ENCODE measurements at places on chromosomes 3 and 15. TPM values are rescaled to one million over a fixed set of nuclear protein-coding genes. Genes with fewer than 3 reads are reported as not detected.

- DNase-seq: no peak
Observed at GRCh38 chr3:111763001-111763471, 96.0 kb upstream of the PHLDB2 start.

DNA sequence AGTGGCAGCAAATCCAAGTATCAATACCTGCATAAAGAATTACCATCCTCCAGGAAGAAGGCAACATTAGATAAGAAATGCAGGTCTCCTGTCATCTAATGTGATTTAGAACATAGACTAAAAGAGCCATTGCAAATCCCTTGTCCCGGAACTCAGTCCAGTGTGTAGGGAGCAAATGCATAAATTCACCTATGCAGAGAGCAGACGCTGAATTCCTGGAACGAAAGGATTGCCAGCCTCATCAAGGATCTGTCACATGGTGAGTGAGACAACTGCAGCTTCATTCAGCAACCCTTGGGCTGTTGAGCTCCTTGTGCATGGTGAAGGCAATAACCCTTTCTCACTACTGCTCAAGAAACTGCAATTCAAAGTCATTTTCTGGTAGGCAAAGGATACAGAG is 696.8 kb upstream of the CFAP20DC start:
- DNase-seq: no peak

DNA sequence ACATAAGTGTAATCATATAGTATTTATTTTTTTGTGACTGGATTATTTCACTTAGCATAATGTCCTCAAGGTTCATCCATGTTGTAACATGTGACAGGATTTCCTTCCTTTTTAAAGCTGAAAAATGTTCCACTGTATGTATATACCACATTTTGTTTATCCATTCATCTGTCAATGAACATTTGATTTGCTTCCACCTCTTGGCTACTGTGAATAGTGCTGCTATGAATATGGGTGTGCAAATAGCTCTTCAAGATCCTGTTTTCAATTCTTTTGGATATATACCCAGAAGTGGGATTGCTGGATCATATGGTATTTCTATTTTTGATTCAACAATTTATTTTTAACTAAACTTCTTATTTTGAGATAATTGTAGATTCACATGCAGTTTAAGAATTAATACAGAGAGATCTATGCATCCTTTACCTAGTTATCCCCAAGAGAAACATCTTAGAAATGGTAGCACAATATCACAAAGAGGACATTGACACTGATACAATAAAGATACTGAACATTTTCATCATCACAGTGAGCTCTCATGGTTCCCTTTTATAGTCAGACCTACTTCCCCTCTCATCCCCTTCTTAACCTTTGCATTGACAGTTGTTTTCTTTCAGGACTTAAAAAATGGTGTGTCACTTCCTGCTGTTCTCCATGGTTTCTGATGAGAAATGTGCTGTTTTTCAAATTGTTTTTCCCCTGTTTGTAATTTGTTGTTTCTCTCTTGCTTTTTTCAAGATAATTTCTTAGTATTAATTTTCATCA is 90.1 kb downstream of the SATB1 start:
- DNase-seq: no peak

GRCh38 chr3:189567766-189568420 is 63.3 kb upstream of the TP63 start:
- DNase-seq: no peak

DNA sequence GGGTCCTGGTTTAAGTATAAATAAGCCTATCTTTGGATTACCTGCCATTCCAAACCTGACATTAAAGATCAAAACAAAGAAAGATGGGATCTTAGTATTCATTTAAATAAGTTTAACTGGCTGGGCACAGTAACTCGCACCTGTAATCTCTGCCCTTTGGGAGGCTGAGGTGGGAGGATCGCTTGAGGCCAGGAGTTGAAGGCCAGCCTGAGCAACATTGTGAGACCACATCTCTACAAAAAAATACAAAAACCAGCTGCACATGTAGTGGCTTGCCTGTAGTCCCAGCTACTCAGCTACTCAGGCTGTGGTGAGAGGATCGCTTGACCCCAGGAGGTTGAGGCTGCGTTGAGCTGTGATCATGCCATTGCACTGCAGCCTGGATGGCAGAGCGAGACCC is 176.9 kb downstream of the FNDC3B start:
- no peak for DNase-seq

GRCh38 chr3:5239602-5240001 is 52.1 kb downstream of the EDEM1 start:
- DNase-seq: peak; percentile 48

DNA sequence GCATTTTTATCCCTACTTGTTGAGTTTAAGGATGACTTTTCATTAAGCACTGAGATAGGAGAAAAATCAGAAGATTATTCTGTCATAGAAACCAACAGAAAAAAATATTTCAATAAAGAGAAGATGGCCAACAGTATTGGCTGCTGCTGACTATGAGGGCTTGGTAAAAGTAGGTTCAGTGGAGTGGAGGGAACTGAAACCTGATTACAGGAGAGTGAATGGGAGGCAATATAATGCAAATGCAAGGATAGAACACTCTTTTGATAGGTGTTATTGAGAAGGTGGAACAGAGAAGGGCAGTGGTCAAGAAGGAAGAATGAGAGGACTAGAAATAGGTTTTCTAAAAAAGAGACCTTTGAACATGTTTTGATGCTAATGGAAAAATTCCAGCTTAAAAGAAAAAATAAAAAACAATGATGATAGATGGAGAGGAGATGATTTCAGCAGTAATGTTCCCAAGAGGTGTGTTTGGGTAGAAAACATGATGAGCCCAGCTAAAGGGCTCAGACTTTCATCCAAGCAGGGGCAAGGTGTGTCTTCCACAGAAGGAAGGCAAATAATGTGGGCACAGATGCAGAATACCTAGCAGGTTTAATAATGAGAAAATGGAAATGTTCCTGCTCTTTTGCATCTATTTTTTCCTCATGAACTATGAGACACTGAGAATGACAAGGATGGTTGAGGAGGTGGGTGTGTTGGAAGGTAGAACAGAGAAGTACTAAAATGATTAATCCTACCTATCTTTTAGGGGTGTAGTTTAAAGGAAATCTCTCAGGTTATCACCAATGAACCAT is 397.9 kb upstream of the GOLIM4 start:
- DNase-seq: no peak

- no peak for DNase-seq
Observed at GRCh38 chr3:69786854-69787253, 47.6 kb downstream of the MITF start.

DNA sequence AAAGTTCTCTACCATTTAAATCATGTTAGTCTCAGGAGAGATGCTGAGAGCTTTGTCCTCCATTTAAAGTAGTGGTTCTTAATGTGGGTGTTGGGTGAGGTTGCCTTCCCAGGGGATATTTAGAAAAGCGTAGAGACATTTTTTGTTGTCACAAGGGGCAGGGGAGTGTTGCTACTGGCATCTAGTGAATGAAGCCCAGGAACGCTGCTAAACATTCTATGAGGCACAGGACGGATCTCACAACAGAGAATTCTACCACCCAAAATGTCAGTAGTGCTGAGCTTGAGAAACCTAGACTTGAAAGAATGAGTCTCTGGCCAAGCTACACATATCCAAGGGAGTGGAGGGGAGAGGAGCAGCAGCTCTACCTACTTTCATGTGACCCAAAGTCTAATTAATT is 60.7 kb upstream of the CTNNB1 start:
- no peak for DNase-seq

- no peak for DNase-seq
Observed at GRCh38 chr3:62875558-62876002, 364 bp upstream of the CADPS start.

DNA sequence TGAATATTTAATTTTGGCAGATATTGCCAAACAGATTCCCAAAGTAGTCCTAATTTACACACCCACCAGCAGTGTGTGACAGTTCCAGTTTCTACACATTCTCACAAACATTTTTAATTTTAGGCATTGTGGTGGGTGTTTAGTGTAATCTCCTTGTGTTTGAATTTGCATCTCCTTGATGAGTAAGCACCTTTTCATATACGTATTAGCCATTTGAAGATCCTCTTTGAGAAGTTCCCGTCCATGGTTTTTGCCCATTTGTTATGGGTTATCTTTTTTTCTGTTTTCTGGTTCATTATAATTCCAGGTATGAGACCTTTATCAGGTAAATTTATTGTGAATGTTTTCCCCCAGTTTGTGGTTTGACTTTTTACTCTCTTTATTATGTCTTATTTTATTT is 2.3 kb upstream of the TM4SF19 start:
- DNase-seq: no peak

- no peak for DNase-seq
Observed at GRCh38 chr3:65749066-65749465, 289.7 kb downstream of the MAGI1 start.

- peak; percentile 59 for DNase-seq
Observed at GRCh38 chr15:89472785-89473256, 23.6 kb downstream of the RHCG start.

DNA sequence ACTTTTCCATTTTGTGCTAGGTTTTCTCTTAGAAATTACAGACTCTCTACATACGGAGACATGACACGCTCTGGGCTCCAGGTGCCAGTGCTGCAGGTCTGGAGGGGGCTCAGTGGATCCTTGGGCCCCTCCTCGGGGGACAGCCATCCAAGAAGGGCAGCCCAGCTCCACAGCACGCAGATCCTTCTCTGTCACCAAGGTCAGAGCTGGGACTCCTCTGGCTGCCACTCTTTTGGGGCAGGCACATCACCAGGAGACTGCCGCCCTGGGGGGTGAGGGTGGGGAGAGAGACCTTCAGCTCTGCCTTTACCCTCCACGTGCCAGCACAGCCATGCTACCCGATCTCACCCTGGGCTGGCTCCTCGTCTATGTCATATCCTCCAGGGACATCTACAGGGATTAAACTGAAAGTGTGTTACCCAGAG is 65.6 kb downstream of the ATP10A start:
- DNase-seq: no peak

DNA sequence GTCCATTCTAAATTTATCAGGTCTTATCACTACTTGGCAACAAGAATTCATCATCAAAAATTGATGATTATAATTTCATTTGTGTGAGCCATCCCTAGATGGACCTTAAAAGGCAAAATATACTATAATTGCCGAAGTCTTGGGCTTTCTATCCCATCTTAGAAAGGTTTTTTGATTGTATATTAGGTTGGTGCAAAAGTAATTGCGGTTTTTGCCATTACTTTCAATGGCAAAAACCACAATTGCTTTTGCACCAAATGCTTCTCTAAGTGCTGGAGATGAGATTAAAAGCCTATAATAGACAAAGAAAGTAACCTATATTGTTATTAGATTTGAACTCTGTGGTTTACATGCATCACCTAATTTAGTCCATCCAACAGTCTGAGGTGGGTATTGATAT is 612.9 kb downstream of the ZNF385D start:
- no peak for DNase-seq

DNA sequence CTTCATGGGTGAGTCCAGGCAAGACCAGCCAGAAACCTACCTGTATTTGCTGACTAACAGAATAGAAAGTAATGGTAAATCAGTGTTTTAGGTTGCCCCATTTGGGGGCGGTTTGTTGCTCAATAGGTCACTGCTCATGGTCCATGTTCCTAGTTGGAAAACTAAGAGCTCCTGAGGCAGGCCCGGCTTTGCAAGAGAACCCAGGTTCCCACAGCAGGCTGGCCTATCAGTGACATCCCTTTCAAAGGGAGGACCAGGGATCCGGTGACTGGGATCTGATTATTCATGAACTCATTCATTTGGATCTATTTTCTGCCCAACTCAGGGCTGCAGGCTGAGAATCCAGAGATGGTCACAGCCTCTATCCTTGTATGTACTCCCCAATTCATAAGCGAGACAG is 163.9 kb downstream of the WNT7A start:
- no peak for DNase-seq

DNA sequence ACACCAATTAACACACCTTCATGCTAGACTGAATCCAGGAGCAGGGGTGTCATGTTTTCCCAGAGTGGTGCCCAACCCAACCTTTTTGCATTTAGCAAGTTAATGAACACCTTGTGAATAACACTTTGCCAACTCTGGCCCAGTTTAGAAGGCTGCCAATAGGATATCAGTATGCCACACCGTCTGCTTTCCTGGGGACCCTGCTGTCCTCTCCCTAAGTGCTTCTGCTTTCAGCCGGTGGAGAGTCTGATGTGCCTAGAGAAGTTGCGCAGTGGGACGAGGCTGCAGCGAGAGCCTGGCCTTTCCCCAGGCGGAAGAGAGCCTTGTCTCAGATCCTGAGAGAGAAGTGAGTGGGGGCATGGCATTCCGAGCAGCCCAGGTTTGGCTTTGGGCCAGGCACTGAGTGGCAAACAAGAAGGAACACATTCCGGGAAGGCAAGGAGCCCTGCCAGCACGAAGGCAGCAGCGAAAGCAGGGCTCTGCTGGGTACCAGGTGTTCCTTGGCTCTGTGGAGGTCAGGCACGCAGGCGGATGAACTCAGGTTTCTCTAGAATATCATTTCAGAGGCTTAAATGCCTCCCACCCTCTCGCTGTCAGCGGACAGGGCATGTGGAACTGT is 36.9 kb downstream of the SENP8 start:
- peak; percentile 89 for DNase-seq

Gene GNAT1
- not detected for total RNA-seq

Gene TRPC1
- 29.7 TPM for total RNA-seq

Gene SLC30A4
- 1.0 TPM for total RNA-seq

Gene CD86
- not detected for total RNA-seq

Gene SPTSSB
- total RNA-seq: not detected

Gene SEMA3F
- total RNA-seq: 36.1 TPM

Gene CLDN1
- 151 TPM for total RNA-seq

Gene TERC
- 246 TPM for total RNA-seq

Gene COL8A1
- 36.4 TPM for total RNA-seq

Gene PTPN23
- total RNA-seq: 4.0 TPM

Gene TMEM207
- not detected for total RNA-seq

Gene SLC28A1
- total RNA-seq: not detected

Gene NR2F2
- 16.0 TPM for total RNA-seq

Gene TMEM42
- total RNA-seq: 18.6 TPM

Gene UROC1
- not detected for total RNA-seq

Gene AMT
- not detected for total RNA-seq

Gene SNX22
- 2.0 TPM for total RNA-seq

Gene ZNF770
- total RNA-seq: 10.3 TPM

Gene NBEAL2
- total RNA-seq: 9.6 TPM
